Pancreas (tissue), 10 donors: ENCODE measurements at places on chromosomes 5 and 9. TPM values are rescaled to one million over a fixed set of nuclear protein-coding genes. Genes with fewer than 3 reads are reported as not detected.
A peak's percentile ranks its signal among the peaks of the same experiment; 100 is the strongest.

- no peak for DNase-seq
Observed at GRCh38 chr9:137041124-137041523, 4.9 kb downstream of the NPDC1 start.

- DNase-seq = no peak
Observed at GRCh38 chr5:36985387-36985786, 108.8 kb downstream of the NIPBL start.

GARNL3 gene
- total RNA-seq = 2.7 TPM

DNA sequence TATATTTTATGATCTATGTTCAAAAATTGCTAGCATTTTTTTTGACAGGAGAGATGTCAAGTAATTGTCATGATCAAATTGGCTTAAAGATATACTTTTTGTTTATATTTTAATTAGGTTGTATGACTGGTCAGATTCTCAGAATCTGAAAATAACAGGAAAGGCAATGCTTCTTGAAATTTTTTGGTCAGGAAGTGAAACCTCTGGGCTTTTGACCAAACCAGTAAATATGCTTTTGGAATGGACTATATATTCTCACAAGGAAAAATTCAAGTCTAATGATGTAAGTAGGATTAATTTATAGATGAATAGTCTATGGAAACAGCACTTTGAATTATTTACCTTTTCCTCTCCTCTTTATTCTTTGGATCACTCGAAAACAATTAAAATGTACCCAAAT lies 52.3 kb downstream of the SLF1 start:
- DNase-seq = no peak

GRCh38 chr5:42230839-42231238 lies 192.4 kb upstream of the GHR start:
- no peak for DNase-seq

DNA sequence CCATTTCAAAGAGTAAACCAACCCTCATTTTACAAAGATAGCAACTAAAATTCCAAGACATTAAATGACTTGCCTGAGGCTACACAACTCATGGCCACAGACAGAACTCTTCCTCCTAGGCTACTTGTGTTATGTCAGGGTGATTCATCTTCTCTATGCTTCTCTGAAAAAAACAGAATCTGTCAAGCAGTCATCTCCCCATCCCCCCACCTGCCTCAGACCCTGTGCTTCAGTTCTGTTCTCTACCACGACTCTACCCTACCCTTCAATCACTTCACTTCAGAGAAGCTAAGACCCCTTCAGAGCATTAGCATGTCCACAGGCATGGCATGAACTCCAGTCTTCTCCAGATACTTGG lies 277.7 kb upstream of the PTGER4 start:
- no peak for DNase-seq

SPATA31D4 gene
- total RNA-seq = not detected

DNA sequence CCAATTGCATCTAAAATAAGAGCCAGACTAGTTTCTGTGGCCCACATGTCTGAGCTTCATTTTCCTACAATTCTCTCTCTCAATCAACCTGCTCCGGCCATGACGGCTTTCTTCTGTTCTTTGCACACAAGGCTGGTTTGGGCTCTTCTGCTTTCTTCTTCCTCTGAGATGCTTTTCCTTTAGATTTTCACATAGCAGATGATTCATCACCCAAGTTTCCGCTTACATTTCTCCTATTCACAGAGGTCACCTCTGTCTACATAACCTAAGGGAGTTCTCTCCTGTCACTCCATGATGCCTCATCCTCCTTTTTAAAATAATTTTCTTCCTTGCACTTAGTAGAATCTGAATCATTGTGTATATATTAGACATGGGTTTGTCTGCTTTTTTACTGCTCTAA lies 334.6 kb upstream of the TUSC1 start:
- DNase-seq = no peak

PCBD2 gene
- total RNA-seq = 7.8 TPM

LIFR gene
- 32.5 TPM for total RNA-seq

PPIP5K2 gene
- 35.2 TPM for total RNA-seq

- DNase-seq = no peak
Observed at GRCh38 chr5:142107736-142108431, 695 bp upstream of the NDFIP1 start.

GRCh38 chr5:37725185-37725584 lies 114.7 kb downstream of the GDNF start:
- no peak for DNase-seq

DNA sequence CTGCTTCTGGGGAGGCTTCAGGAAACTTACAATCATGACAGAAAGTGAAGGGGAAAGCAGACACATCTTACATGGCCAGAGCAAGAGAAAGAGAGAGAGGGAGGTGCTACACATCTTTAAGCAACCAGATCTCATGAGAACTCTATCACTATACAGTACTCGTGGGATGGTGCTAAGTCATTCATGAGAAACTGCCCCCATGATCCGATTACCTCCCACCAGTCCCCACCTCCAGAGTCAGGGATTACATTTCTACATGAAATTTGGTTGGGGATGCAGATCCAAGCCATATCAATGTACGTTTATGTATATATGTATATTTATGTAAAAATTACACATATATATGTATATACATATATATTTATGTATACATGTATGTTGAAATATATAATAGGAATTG lies 54.4 kb upstream of the CCDC112 start:
- no peak for DNase-seq

ECSCR gene
- 4.3 TPM for total RNA-seq

DNA sequence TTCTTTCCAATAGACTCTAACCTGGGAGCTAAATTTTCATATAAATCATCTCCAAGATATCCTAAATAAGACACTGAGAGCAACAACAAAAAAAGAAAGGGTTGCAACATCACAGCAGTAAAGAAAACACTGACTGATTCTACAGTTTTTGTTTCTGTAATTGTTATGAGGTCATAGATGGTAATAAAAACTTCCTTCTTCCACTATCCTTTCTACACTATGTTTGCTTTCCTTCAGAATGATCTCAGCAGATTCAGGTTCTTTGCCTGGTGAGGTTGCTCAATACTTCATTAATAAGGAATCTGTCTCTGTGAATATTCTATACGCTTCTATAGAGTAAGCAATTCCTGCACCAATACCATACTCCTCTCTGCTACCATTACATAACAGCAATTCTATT lies 835.6 kb upstream of the GRAMD2B start:
- DNase-seq = no peak

GRCh38 chr9:137358126-137358525 lies 56.1 kb upstream of the NRARP start:
- no peak for DNase-seq

DNA sequence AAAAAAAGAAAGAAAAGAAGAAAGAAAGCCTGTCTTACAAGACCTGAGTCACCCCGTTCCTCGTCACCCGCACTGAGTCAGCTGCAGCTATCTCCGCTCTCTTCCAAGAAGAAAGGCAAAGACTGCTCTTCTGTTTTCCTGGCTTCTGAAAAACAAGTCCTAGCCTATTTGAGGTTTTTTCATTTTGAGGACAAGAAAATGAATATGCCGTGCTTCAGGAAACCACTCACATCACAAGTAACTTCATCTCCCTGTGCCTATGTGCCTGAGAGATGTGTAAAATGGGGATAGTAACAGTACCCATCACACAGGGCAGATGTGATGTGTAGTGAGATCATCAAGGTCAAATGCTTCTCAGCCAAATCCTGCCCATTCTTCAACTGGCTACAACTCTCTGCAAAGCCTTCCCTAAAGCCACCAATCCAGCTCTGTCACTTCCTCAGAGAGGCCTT lies 78.4 kb downstream of the GLDC start:
- DNase-seq = no peak

OBP2B gene
- total RNA-seq = not detected

DNA sequence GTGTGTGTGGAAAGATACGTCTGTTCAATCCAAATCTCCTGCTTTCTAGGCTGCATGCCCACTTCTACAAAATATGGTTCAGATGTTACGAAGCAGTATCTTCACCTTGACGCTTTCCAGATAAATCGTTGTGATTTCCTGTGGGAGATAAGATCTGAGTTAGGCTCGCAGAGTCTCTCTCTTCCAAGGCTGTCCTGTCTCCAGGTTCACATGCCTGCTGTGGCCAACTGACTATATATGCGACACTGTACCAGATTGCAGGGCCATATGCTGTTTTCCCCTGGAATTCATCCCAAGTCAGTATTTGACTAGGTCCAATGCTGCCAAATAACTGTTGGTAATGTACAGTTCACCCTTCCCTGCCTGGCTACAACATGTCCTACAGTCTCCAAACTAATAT lies 47.9 kb downstream of the TMEM252 start:
- no peak for DNase-seq

DNA sequence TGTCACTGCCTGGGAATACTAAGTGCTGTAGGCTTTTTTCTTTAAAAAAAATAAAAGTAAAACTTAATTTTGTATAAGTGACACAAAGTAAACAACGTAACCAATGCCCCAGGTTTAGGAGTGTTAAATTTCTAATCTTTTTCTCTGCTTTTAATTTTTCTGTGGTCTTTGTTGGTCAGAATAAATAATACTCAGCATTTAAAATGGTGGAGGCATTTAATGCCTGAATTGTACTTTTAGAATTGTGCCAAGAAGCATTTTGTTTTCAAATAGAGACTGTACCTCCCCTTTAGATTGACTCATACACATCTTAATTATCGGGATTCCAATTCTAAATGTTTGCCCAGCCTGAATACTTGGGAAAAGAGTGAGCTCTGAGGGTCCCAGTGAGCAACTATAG lies 1.6 kb downstream of the DMXL1 start:
- DNase-seq = no peak

DNA sequence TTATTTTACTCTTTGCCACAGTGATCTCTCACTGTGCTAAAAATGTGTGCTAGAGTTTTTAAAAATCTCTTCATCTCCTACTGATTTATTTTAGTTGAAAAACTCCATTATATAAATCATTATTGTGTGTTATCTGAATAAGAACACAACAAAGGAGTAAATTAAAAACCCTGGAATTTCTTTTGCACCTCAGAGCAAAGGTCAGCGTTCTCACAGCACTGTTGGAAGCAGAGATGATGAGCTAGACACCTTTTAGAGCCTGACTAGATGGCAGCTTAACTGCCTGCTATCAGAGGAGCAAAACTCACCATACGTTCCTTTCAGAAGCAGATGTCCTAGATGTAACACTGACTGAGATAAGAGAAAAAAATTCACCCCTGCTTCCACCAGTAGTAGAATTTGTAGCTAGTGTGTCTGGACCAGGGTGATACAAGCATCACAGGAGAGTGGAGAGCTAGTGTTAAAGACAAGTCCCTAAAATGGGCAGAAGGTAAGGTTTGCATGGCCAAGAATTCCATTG lies 147.1 kb downstream of the ENTREP1 start:
- no peak for DNase-seq

GRCh38 chr5:139848508-139849100 lies 53.0 kb downstream of the PSD2 start:
- DNase-seq = peak; percentile 85

MCCC2 gene
- 15.6 TPM for total RNA-seq

LURAP1L gene
- total RNA-seq = 13.1 TPM

LOX gene
- total RNA-seq = 1.2 TPM

DNA sequence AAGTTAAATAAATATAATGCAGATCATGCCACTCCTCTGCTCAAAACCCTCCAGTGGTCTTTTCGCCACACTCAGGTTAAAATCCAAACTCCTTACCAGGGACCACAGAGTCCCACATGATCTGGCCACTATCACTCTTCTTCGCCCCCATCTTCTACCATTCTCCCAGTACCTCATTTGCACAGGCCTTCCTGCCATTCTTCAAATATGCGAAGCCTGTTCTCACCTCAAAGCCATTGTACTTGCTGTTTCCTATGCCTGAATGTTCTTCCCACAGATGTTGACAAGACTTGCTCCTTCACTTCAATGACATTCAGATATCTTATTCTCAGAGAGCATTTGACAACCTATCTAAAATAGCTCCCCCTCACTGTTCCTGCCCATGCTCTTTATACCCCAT lies 10.9 kb downstream of the TEX10 start:
- DNase-seq = no peak

- no peak for DNase-seq
Observed at GRCh38 chr5:5192681-5193080, 52.6 kb downstream of the ADAMTS16 start.

GRCh38 chr5:109935833-109936490 lies 246.2 kb downstream of the MAN2A1 start:
- DNase-seq = no peak

- DNase-seq = no peak
Observed at GRCh38 chr5:123093601-123094236, 4.7 kb downstream of the PRDM6 start.

- DNase-seq = no peak
Observed at GRCh38 chr9:17970277-17970676, 391.4 kb downstream of the SH3GL2 start.

DNA sequence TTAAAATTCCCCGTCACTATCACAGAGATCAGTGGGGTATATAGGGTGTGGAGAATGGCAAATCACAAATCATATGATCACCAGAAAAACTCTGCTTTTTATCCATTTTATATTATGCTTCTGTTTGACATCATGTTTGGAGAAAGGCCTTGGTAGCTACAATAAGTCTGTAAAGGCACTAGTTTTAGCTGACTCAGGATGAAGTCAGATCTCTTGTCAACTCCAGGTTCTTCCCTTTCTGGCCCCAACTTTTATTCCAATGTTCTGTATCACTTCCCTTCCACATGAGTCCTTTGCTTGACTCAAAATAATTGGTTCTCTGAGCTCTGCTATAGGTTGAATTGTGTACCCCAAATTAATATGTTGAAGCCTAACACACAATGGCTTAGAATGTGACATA lies 484.9 kb downstream of the PTPRD start:
- no peak for DNase-seq

KCNMB1 gene
- 0.28 TPM for total RNA-seq

NSG2 gene
- 0.47 TPM for total RNA-seq

DNA sequence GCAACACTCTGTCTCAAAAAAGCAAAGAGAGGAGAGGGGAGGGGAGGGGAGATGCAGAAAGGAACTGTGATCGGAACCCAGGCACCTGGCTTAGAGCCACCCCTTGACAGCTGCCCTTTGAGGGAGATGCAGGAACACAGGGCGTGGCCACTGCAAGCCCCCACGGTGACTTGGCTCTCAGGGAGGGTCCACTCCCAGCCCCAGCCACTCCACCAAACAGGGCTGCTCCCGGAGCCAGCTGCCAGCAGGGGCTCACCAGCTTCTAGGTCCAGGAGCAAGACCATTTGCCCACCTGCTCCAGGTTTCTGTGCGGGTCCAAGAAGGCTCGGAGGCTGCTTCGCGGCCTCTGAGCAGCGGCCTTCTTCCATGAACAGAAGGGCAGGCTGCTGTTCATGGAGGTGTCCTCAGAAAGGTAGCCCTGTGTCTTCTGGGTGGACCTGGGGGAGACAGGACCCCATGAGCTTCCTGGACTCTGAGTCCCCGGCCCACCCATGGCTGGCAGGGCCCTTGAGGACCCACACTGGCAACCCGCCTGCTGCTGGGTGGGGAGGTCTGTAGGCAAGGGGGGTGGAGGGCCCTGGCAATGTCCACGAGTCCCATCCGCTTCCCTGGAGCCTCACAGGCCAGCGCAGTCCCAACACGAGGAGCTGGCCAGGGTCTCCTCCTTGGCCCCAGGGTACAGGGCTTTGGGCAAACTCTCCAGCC lies 7.9 kb downstream of the C9orf50 start:
- no peak for DNase-seq

GRCh38 chr9:38278457-38278856 lies 114.0 kb upstream of the ALDH1B1 start:
- DNase-seq = no peak
